Activated naive CD4-positive, alpha-beta T cell treated with anti-CD3 and anti-CD28 coated beads, Interleukin-2, amount 10 ng/mL, durations not matched to agents 5 hours and 36 hours (primary cell): ENCODE measurements at places on chromosomes 2 and 18. TPM values are rescaled to one million over a fixed set of nuclear protein-coding genes. Genes with fewer than 3 reads are reported as not detected.

MATN3 gene
- not detected for total RNA-seq

IL1R1 gene
- total RNA-seq: 0.55 TPM

RIT2 gene
- not detected for total RNA-seq

ANKRD62 gene
- not detected for total RNA-seq

COLEC12 gene
- total RNA-seq: not detected

XDH gene
- total RNA-seq: 0.99 TPM

MOGAT1 gene
- total RNA-seq: not detected

TTN gene
- 11.0 TPM for total RNA-seq

RAD51AP2 gene
- total RNA-seq: not detected

CRYGD gene
- total RNA-seq: not detected

RGPD4 gene
- total RNA-seq: not detected

ASB18 gene
- not detected for total RNA-seq

ITGA6 gene
- 59.5 TPM for total RNA-seq
